NCI-H1694 (cell line): ENCODE measurements at places on chromosomes 16 and 17.

DNA sequence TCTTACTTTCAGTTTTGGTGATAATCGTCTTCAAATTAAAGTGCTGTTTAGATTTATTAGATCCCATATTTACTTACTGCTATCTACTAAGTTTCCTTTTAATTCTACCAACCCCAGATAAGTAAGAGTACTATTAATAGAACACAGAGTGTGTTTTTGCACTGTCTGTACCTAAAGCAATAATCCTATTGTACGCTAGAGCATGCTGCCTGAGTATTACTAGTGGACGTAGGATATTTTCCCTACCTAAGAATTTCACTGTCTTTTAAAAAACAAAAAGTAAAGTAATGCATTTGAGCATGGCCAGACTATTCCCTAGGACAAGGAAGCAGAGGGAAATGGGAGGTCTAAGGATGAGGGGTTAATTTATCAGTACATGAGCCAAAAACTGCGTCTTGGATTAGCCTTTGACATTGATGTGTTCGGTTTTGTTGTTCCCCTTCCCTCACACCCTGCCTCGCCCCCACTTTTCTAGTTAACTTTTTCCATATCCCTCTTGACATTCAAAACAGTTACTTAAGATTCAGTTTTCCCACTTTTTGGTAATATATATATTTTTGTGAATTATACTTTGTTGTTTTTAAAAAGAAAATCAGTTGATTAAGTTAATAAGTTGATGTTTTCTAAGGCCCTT, 56.8 kb downstream of the HLF start:
- DNase-seq, result no peak

GRCh38 chr16:48632137-48632774, 22.3 kb upstream of the N4BP1 start:
- no peak for DNase-seq

DNA sequence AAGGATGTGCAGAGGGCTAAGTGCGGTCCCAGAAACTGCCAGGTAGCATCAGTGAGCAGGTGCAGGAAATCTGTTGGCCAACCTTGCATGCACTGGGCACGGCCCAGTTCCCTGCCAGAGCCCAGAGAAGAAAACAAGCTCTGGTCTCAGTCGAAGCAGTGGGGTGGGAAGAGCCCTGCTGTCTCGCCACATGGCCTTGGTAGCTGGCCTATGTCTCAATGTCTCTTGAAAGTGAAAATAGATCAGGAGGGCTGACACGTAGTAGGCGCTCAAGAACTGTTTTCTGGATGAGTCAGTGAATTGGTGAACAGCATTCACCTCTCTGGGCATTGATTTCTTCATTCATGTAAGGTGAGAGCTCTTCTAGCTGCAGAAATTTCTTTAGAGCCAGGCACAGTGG, 90.4 kb downstream of the MARF1 start:
- DNase-seq, result no peak

DNA sequence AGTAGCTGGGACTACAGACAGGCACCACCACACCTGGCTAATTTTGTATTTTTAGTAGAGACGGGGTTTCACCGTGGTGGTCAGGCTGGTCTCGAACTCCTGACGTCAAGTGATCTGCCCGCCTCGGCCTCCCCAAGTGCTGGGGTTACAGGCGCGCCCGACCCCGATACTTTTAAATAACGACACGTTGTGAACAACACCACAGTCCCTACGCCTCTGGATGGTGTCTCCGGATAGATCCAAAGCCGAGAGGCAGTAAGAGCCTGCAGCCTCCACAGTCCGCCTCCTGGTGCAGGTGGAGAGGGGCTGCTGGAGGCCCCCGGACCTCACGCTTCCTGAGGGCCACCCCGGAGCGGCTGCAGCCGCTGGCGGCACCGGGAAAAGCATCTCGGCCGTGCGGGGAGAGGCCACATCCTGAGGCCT, 741 bp upstream of the TLCD3A start:
- DNase-seq, result no peak

- no peak for DNase-seq
Measured at GRCh38 chr16:86956437-86956836, 360.8 kb downstream of the C16orf95 start.
